Ascending aorta (tissue), 2 donors: ENCODE measurements at places on chromosomes 6 and 20. TPM values are rescaled to one million over a fixed set of nuclear protein-coding genes. Genes with fewer than 3 reads are reported as not detected.

GRCh38 chr20:61524951-61525666 is 273.0 kb downstream of the CDH4 start:
- H3K27me3 ChIP-seq: no peaks in the 10 kb centered on the region
- no peak overlapping the region for H3K4me3 ChIP-seq
- H3K4me1 ChIP-seq: no peaks in the 10 kb centered on the region
- DNase-seq: no peak
- no peak overlapping the region for H3K27ac ChIP-seq

GRCh38 chr20:17495826-17496225 is 35.4 kb downstream of the BFSP1 start:
- H3K27ac ChIP-seq: no peak overlapping the region
- no peaks in the 10 kb centered on the region for H3K27me3 ChIP-seq
- H3K36me3 ChIP-seq: no peaks in the 10 kb centered on the region
- peaks cover 3% of the 10 kb centered on the region for H3K4me1 ChIP-seq

GRCh38 chr6:119035459-119035858 is 43.0 kb downstream of the FAM184A start:
- no peaks in the 10 kb centered on the region for H3K4me1 ChIP-seq
- no peak for DNase-seq
- H3K27ac ChIP-seq: no peak overlapping the region
- no peaks in the 10 kb centered on the region for H3K36me3 ChIP-seq
- no peak overlapping the region for H3K4me3 ChIP-seq

DNA sequence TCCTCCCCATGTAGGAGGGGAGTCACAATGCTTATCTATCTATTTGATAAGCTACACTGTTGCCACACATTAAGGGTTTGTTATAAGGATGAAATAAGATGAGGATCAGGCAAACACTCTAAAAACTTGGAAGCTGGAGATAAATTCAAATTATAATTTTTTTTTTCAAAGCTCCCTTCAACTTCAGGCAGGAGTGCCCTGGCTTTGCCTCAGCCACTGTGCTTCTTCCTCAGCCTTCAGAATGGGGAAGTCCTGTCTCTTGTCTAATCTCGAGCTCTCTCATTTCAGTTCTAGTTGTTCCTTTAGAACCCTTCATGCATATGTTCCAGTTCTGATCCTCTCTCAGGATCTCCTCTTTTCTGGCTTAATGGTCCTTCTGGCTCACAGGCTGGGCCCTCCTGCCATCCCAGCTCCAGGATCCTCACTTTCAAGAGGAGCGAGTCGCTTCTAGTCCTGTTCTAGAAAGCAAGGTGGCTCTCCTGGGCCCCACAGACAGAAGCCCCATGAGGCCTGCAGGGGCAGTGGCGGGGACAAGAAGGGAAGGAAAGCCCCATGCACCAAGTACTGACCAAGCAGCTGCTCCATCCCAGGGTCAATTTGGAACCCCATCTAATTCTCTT is 164.3 kb downstream of the VEGFA start:
- no peaks in the 10 kb centered on the region for H3K4me1 ChIP-seq
- DNase-seq: no peak
- H3K27me3 ChIP-seq: no peaks in the 10 kb centered on the region
- H3K4me3 ChIP-seq: no peak overlapping the region

- H3K36me3 ChIP-seq: no peaks in the 10 kb centered on the region
- no peak for DNase-seq
- H3K4me3 ChIP-seq: no peak overlapping the region
- peaks cover 7% of the 10 kb centered on the region for H3K4me1 ChIP-seq
- peaks cover 4% of the 10 kb centered on the region for H3K27me3 ChIP-seq
Measured at GRCh38 chr20:45467861-45468260, 1.7 kb upstream of the WFDC2 start.

DNA sequence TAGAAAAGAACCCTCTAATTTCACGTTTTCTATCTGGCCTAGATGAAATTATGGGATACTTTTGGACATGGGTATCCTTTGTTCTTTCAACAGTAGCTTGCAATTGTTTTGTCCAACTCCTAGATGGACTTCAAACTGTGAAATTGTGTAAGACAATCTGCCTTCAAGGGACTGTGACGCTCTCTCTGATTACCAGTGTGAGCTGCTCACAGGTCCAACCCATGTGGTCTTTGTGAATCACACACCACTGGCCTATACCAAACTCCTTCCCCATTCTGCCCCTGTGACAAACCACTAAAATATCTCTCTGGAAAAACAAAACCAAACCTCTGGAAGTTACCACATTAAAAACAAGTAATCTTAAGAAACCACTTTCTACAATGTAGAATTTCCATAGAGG is 59.5 kb downstream of the NINL start:
- H3K27ac ChIP-seq: peak overlapping the region; percentile 88
- peaks cover 9% of the 10 kb centered on the region for H3K36me3 ChIP-seq
- peak overlapping the region; percentile 2 for H3K4me3 ChIP-seq

DNA sequence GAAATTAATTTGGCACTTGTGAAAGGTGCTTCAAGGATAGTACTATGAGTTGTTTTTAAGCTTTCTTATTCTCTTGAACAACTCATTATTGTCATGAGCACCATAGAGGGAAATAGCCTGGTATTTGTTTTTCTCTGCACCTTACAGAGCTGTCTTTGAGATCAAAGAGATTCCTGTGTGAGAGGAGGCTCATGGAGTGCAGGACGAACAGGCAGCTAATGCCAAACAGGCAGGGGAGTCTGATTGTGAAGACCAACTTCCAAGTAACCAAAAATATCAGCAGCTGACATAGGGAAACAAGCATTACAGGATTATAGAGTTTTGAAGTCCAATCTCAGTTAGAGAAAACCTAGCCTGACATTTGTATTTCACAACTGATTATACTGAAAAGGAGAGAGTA is 110.6 kb upstream of the TENT5A start:
- no peak overlapping the region for H3K4me3 ChIP-seq
- no peaks in the 10 kb centered on the region for H3K36me3 ChIP-seq
- no peak for DNase-seq
- H3K27me3 ChIP-seq: no peaks in the 10 kb centered on the region

- no peaks in the 10 kb centered on the region for H3K36me3 ChIP-seq
- no peaks in the 10 kb centered on the region for H3K27me3 ChIP-seq
- no peak for DNase-seq
- peak overlapping the region; percentile 14 for H3K27ac ChIP-seq
Measured at GRCh38 chr6:166998256-166999144, 697 bp upstream of the CEP43 start.

GRCh38 chr20:58584051-58584824 is 66.8 kb upstream of the STX16 start:
- no peaks in the 10 kb centered on the region for H3K4me1 ChIP-seq
- H3K36me3 ChIP-seq: no peaks in the 10 kb centered on the region
- H3K27ac ChIP-seq: no peak overlapping the region
- DNase-seq: no peak

- DNase-seq: no peak
- H3K27ac ChIP-seq: no peak overlapping the region
- H3K4me3 ChIP-seq: no peak overlapping the region
- no peaks in the 10 kb centered on the region for H3K27me3 ChIP-seq
- no peaks in the 10 kb centered on the region for H3K4me1 ChIP-seq
Measured at GRCh38 chr6:42295181-42295580, 77.5 kb upstream of the MRPS10 start.

- no peaks in the 10 kb centered on the region for H3K4me1 ChIP-seq
- H3K4me3 ChIP-seq: no peak overlapping the region
- DNase-seq: no peak
- no peak overlapping the region for H3K27ac ChIP-seq
- no peaks in the 10 kb centered on the region for H3K36me3 ChIP-seq
- H3K27me3 ChIP-seq: no peaks in the 10 kb centered on the region
Measured at GRCh38 chr20:5718896-5719595, 31.2 kb upstream of the SHLD1 start.

DNA sequence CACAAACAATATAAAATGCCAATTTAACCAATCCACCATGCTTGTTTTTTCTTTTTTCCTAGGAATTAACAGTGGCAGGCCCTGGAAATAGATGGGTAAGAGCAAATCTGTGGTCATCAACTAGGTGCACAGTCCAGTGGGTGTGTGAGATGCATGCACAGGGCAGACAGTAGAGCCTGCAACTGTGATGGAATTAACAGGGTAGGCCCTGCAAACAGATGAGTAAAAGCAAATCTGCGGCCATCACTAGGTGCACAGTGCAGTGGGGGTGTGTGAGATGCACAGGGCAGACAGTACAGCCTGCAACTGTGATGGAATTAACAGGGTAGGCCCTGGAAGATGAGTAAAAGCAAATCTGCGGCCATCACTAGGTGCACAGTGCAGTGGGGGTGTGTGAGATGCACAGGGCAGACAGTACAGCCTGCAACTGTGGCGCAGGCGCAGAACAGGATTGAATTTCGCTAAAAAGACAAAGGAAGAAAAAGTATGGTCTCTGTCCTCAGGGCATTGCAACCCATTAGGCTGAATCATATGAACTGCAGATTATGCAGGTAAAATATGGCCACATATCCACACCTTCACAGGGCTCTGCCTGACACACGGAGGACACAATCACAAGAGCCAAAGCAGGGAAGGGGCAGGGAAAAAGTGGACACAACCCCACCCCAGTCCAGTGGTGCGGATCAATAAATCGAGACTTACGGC is 41.0 kb upstream of the IPCEF1 start:
- H3K36me3 ChIP-seq: peaks cover 22% of the 10 kb centered on the region
- no peak for DNase-seq
- H3K4me1 ChIP-seq: no peaks in the 10 kb centered on the region
- H3K27me3 ChIP-seq: no peaks in the 10 kb centered on the region

- no peak overlapping the region for H3K27ac ChIP-seq
- H3K27me3 ChIP-seq: no peaks in the 10 kb centered on the region
- H3K4me1 ChIP-seq: no peaks in the 10 kb centered on the region
- H3K36me3 ChIP-seq: no peaks in the 10 kb centered on the region
- H3K4me3 ChIP-seq: no peak overlapping the region
- no peak for DNase-seq
Measured at GRCh38 chr6:47146431-47147174, 104.5 kb upstream of the ADGRF1 start.

- no peaks in the 10 kb centered on the region for H3K27me3 ChIP-seq
- H3K4me3 ChIP-seq: no peak overlapping the region
- H3K4me1 ChIP-seq: peaks cover 4% of the 10 kb centered on the region
- DNase-seq: no peak
Measured at GRCh38 chr20:3711484-3711941, 887 bp downstream of the SIGLEC1 start.

DNA sequence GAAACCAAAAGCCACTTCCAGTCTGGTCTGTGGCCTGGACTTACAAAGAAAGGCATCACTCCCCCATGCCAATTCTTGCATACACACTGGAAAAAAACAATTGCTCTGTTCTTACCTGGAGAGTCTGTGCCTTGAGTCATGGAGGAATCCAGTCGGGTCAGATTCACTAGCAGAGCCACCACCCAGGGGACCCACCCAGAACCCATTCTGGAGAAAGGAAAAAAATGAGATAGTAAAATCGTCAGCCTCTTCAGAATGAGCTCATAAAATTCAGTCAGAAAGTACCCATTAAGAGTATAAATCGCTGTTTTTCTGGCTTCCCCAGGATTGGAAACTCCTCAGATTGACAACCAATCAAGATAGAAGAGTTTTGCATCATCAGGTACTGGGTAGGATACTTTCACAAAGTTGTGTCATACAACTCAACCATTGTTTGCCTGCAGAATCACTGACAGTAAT is at the start of gene HLA-DOB:
Gene HLA-DOB, minus strand, starts transcription at position 257 of the 459 bp plus-strand sequence. Its CDS starts 51 bp downstream, at position 206.
- H3K4me1 ChIP-seq: no peaks in the 10 kb centered on the region
- H3K27ac ChIP-seq: no peak within 1 kb of the TSS
- no peak within 1 kb of the TSS for H3K4me3 ChIP-seq
- DNase-seq: no peak

GRCh38 chr6:160430751-160431150 is 82.6 kb downstream of the SLC22A3 start:
- peak overlapping the region; percentile 66 for H3K27ac ChIP-seq
- no peak for DNase-seq

DNA sequence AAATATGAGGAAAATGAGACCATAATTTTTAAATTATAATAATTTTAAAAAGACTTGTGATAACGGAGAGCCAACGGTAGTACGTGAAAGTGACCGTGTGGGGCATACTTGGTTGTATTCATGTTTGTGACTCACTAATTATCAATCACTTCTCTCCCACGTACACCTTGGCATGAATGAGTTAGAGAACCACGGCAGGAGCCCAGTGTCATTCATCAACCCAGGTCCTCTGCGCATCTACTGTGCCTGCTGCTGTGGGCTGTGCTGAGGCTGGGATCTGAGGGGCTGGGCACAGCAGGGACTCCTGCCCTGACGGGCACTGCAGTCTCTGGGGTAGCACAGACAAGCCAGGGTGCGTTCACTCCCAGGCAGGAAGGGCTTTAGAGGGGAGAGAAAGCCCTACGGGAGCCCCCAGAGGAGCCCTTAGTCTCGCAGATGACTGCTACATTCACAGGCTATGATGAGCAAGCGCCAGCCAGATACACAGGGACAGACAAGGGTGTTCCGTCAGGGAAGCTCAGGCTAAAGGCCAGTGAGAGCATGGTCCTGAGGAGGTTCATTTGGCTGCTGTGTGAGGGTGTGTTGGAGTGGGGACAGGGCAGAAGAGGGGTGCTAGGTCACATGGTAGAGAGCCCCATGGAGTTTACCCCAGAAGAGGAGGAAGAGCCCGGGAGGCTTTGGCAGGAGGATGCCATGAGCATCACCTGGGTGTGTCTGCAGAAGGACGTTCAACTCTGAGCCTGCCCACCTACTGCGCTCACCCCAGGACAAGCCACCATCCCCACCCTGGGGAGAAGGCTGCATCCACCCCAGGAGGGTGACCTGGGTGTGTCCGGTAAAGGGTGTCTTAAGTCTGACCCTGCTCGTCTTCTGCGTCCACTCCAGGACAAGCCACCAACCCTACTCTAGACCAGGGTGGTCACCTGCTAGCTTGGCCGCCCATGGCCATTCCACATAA is 8.2 kb upstream of the RPS6KA2 start:
- no peaks in the 10 kb centered on the region for H3K36me3 ChIP-seq
- no peaks in the 10 kb centered on the region for H3K4me1 ChIP-seq
- no peak overlapping the region for H3K27ac ChIP-seq
- H3K27me3 ChIP-seq: no peaks in the 10 kb centered on the region

- no peak overlapping the region for H3K27ac ChIP-seq
- no peak for DNase-seq
- H3K36me3 ChIP-seq: no peaks in the 10 kb centered on the region
- H3K4me1 ChIP-seq: peaks cover 3% of the 10 kb centered on the region
Measured at GRCh38 chr20:19761841-19762240, 3.8 kb downstream of the RIN2 start.

GRCh38 chr20:48945840-48946514 is 24.5 kb downstream of the ARFGEF2 start:
- H3K36me3 ChIP-seq: peaks cover 64% of the 10 kb centered on the region
- H3K27ac ChIP-seq: no peak overlapping the region
- H3K4me3 ChIP-seq: no peak overlapping the region
- H3K27me3 ChIP-seq: no peaks in the 10 kb centered on the region
- H3K4me1 ChIP-seq: no peaks in the 10 kb centered on the region

The SCRT2 gene
- not detected for total RNA-seq

The CD109 gene
- 17.6 TPM for total RNA-seq

The SLC35D3 gene
- not detected for total RNA-seq

The COL19A1 gene
- not detected for total RNA-seq

The RIMS1 gene
- not detected for total RNA-seq

The ZBP1 gene
- total RNA-seq: not detected

The PCSK2 gene
- total RNA-seq: not detected

The AVP gene
- total RNA-seq: not detected

The TNF gene
- 11.5 TPM for total RNA-seq

The SIRPA gene
- 72.8 TPM for total RNA-seq

The LTA gene
- total RNA-seq: not detected

The TBXT gene
- total RNA-seq: not detected

The RBPJL gene
- not detected for total RNA-seq

The UNC5CL gene
- 0.53 TPM for total RNA-seq

The RNF39 gene
- not detected for total RNA-seq

The TINAG gene
- total RNA-seq: not detected

The NFKBIE gene
- 1.9 TPM for total RNA-seq
